ENCODE measurements at places on chromosomes 4 and X. TPM values are rescaled to one million over a fixed set of nuclear protein-coding genes. Genes with fewer than 3 reads are reported as not detected.

Gene ARHGAP6
- total RNA-seq, result 0.22 TPM

Gene FANCB
- 4.8 TPM for total RNA-seq

Gene ERCC6L
- total RNA-seq, result 0.26 TPM

Gene ZRSR2
- 22.4 TPM for total RNA-seq

Gene AFF2
- total RNA-seq, result 1.3 TPM

Gene ANKRD50
- total RNA-seq, result 0.93 TPM

Gene STARD8
- 0.31 TPM for total RNA-seq

Gene SLC9A7
- 3.6 TPM for total RNA-seq

Gene APEX2
- 14.0 TPM for total RNA-seq

Gene FGFRL1
- total RNA-seq, result 18.4 TPM

Gene TRPC5OS
- total RNA-seq, result not detected

Gene TBC1D19
- 6.3 TPM for total RNA-seq

Gene IDH3G
- 51.2 TPM for total RNA-seq

Gene CENPC
- 65.0 TPM for total RNA-seq

Gene SLC6A14
- total RNA-seq, result not detected

Gene N4BP2
- 14.8 TPM for total RNA-seq

Gene SOX3
- not detected for total RNA-seq

Gene SSX2B
- not detected for total RNA-seq

Gene KLHL13
- total RNA-seq, result 1.1 TPM

Gene MAB21L2
- total RNA-seq, result not detected

Gene VCX3B
- total RNA-seq, result not detected

Gene TACC3
- 145 TPM for total RNA-seq

Gene GRIA3
- not detected for total RNA-seq

Gene CT45A1
- total RNA-seq, result not detected

Gene CXCL3
- not detected for total RNA-seq

Gene SPON2
- 16.6 TPM for total RNA-seq

Gene HSFX1
- 1.4 TPM for total RNA-seq

Measured in naive thymus-derived CD8-positive, alpha-beta T cell (primary cell).